Progenitor cell of endocrine pancreas (in vitro differentiated cells): ENCODE measurements at places on chromosomes 3 and 15.
A peak's percentile ranks its signal among the peaks of the same experiment; 100 is the strongest.

- DNase-seq, result no peak
These were observed 57.4 kb downstream of the ANXA2 start for GRCh38 chr15:60340207-60340921.

DNA sequence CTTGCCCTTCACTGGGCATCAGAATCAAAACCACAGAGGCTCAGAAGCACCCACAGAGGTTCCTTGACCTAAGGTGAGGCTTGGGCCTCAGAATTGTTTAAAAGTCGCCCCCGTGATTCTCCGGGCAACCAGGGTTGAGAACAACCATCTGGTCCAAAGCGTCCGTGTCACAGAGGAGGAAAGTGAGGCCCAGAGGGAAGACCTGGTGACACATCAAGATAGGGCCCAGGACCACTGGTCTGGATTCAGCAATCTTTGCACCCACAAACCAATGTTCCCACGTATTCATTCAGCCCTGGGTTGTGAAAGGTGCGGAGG, 272.6 kb downstream of the UACA start:
- no peak for DNase-seq

- no peak for DNase-seq
These were observed 16.5 kb upstream of the CLDN1 start for GRCh38 chr3:190338717-190339116.

GRCh38 chr3:150073031-150073430, 102.3 kb upstream of the PFN2 start:
- no peak for DNase-seq

DNA sequence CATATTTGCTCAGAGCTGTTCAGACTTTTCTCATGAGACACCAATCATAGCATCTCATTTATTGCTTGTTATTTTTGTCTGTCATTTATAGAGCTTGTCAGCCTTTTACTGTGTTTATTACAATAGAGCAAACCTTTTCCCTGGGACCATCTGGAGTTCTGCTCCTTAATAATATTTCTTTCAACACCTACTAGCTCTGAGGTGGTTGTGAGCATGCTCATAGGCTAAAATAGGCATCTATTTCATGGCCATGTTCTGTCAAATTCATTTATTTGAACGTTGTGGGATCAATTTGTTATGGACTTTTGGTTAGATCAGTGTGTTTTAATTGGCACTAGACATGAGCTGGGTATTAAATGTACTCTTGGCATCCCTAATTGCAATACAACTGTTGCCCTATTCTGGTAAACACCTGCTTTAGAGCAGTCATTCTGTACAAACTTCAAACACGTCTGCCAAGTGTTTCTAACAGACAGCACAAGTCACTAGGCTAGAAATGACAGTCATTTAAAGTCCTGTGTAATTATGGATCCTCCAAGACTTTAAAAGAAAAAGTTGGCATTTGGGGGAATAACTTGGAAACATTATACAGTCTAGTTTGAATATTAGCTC, 766.3 kb downstream of the ZNF385D start:
- DNase-seq, result no peak

- no peak for DNase-seq
These were observed 23.4 kb downstream of the WHAMM start for GRCh38 chr15:82832601-82833361.

GRCh38 chr3:4850211-4850927, 128.9 kb upstream of the BHLHE40 start:
- DNase-seq, result no peak

GRCh38 chr15:88894819-88895767, at the start of gene HAPLN3:
Gene HAPLN3, minus strand, starts transcription at chr15:88895544. Its CDS starts 8,246 bp downstream, at chr15:88887298.
- no peak for DNase-seq

GRCh38 chr3:45565342-45565741, 29.2 kb upstream of the LIMD1 start:
- no peak for DNase-seq

DNA sequence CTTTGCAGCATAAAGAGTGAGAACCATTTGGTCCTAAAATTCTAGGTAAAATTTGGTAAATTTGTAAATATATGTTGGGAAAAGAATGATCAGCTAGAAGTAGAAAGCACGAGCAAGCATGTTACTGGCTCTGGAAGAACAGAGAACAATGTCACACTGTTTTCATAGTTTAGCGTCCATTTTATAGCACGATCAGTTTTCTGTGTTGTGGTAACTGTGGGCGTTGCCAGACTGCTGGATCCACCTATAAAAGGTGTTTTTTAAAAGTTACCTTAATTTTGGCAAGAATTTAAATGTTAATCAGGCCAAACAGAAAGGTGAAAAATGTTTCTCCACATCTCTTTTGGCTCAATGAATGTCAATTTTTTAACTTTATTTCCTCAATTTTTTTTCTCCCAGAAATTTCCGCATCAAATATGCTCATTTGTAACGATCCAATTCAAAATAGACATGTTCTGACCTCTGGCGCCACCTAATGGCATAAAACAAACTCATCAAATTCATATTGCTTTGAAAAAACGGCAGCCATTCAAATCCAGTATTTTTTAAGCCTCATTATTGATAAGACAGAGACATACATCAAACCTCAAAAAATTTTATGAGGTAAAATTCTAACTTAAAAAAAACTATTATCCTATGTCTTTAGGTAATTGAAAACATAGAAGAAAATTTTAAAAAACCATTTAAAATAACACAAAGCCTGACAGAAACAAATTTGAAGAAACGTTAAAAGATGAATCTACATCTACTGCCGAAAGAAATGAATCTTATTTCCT, 5.5 kb upstream of the GP5 start:
- DNase-seq, result no peak

DNA sequence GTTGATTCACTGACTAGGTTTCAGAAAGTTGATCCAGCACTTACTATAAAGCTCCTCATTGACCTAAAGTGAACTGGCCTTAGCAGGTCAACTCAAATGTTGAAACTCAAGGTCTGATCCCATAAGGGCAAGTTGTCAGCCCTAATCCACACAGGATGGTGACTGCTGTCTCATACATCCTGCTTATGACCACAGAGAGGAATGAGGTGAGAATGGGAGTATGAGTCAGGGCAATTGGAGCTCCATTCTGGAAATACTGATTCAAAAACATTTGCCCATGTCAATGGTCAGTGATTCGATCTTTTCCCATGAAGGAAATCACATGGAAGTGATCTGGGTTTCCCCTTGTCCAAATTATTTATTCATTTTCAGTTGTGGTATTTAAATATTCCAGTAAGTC, 78.7 kb downstream of the ZNF385D start:
- DNase-seq, result no peak

- no peak for DNase-seq
These were observed 436 bp downstream of the ADPGK start for GRCh38 chr15:72783004-72783639.

DNA sequence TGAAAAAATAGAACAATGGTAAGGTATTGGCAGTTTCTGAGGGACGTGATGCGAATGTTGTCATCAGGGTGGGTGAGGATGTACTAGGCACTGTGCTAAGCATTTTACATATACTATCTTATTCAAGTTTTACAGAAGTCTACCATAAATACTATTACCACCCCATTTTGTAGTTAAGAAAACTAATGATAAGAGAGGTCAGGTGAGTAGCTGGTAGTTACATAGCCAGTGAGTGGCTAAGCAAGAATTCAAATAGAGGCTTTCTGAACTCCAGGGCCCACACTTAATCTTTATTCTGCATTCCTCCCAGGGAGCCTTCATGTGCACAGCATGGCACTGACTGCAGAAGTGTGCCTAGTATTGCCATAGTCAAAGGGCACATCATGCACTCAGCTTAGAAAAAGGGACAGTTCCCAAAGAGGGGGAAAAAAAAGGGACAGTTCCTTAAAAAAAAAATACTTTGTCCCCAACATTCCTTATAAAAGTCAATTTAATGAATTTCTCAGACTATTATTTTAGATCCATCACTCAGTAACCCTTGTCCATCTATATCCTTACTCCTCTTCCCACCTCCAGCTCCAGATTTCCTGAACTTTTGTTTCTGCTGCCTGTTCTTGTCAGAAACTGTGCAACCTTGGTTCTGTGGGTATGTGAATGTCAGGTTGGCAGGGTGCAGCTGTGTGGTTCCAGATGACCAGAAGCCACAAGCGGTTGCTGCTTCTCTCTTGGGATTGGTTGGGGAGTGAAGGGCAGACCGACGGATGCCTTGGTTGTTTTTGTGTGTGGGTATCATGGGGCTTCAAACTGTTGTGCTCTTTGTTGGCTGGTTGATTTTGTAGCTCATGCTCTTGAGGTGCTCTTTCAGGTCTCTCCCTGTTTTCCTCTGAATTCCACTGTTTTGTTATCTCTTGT, 8.3 kb downstream of the MAPKBP1 start:
- DNase-seq, result no peak

DNA sequence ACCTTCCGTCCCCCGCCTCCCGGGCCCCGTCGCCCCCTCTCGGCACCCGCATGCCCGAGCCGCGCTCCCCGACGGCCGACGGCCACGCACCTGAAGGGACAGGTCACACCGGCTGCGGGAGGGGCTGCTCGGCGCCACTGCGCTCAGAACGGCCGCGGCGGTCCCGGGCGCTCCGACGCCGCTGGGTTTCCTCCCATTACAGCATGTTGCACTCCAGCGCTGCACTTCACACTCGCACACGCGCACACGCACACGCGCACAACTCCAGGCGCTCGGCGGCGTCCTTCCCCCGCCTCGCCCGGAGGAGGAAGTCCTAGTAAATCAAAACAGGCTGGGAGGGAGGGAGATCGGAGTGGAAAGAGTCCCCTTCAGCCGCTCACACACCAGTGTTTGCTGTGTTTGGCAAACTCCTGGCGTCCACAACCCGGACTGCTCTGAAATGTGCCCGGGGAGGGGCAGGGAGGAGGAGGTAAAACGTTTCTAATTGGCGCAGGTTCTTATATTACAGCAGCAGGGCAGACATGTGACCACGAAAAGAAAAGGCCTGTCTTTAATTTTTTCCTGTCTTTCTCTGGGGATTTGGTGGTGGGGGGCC, 76.7 kb upstream of the VGLL4 start:
- peak; percentile 56 for DNase-seq

DNA sequence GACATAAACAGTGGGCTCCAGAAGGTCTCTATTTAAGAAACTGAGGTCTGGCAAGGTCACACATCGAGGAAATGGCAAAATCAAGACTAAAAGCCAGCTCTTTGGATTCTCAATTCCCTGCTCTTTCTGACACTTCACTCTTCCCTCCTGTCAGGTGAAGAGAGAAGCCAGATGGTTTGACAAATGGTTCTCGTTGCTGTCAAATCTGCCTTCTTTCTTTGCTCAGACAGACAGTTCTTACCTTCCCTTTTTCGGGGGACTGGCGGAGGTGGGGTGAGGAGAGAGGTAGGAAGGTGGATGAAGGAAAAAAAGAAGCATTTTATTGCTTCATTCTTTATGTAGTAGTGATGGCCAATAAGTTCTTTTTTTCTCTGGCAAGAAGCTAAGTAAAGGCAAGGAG, 133.4 kb downstream of the LPP start:
- no peak for DNase-seq

DNA sequence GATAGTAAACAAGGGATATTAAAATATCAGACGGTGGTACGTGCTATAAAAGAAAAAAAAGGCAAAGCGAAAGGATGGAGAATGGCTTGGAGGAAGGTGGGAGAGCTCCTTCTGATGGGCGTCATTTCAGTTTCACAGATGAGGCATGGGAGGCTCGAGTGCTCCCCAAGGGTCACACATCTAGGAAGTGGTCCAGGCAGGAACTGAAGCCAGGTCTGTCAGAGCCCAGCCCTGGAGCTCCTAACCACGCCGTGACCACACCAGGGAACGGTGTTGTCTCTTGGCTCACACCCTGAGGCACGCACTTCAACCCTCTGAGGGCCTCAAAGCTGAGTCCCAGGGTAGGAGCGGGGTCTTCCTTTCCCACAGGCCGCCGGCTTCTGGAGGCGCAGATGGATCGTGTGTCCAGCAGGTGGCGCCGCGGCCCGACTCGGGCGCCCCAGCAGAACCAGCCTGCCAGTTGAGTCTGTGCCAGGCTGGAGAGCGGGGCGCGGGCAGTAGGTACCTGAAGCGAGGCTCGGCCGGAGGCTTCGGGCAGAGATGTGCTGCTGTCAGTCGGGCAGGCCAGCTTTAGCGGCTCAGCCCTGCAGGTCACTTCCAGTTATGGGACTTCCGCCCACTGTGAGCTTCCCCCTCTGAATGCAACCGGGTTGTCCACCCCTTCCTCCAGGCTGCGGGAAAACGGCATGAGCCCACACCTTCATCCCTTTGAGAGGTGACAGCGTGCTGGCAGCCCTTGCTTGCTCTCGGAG, 68.1 kb downstream of the SLC6A1 start:
- DNase-seq, result peak; percentile 67

DNA sequence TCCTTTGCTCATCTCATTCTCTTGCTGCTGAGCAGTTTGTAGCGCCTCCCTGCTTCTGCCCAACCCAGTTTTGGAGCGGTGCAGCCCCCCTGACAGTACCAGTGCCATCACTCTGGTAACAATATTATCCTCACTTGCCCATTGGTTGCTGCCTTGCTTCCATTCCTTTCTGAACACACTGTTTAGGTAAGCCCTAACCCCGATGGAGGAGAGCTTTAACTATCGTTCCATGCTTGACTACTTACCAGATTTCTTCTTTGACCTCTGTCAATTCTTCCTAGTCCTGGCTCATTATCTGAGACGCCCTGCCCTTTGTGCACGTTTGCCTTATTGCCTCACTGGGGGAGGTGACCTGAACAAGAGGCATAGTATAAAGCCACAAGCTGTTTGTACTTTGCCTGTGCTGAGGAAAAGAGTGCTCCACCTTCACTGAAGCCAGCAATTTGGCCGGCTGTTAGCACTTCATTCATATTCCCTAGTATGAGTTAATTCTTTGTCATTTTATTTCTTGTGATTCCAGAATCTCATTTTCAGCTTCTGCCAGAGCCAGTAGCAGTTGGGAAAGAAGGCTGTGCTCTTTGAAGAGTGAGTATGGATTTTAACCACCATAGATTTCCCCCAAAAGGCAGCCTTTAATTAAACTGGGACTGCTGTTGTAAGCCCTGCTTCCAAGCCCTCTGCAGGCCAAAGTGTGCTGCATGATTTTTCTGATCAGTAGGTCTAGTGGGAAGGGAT, 11.9 kb downstream of the ABHD6 start:
- no peak for DNase-seq

DNA sequence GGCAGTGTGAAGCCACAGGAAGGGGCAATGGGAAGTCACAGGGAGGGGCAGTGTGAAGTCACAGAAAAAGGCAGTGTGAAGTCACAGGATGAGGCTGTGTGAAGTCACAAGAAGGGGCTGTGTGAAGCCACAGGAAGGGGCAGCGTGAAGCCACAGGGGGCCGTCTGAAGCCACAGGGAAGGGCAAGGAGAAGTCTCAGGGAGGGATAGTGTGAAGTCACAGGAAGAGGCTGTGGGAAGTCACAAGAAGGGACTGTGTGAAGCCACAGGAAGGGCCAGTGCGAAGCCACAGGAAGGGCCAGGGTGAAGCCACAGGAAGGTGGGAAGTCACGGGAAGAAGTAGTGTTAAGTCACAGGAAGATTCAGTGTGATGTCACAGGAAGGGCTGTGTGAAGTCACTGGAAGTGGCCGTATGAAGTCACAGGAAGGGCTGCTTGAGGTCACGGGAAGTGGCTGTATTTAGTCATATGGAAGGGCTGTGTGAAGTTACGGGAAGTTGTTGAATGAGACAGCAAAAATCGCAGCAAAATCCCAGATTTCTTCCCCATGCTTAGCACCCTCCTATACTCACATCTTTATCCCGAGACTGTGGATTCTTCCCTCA, 38.6 kb downstream of the GASK1A start:
- no peak for DNase-seq
